Amniotic epithelial cell (primary cell): ENCODE measurements at places on chromosomes 7 and 10.

DNA sequence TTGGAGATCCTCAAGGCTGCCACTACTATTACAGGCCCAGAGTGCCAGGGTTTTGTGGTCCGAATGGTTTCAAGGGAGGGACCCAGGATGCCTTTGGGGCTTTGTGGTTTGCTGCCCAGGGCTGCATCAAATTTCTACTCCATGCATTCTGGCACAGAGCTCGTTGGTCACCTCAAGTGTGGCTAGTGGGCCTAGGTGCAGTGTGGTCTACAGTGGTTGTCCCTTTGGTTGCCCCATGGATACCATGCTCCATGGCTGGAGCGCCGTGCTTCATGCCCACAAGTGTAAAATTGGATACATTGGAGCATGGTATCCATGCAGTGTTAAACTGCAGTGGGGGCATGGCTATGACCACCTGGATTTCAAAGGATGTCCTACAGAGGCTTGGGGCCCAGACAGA, 5.4 kb upstream of the PRF1 start:
- no peak for DNase-seq

DNA sequence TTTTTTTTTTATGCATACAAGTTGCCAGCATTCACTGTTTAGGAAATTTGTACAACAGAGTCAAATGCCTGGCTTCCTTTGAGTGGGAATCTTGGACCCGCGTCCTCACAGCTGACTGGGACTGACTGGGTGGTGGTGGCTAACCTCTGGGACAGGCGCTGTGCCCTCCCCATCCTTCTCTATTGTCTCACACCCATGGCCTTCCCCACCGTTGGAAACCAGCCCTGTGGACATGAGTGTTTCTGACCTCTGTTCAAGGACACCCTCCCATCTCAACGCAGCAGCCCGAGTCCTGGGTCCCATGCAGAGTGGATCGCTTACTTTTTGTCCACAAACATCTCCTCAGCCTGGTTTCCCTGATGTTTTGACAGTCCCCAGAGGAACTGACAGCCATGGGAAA, 125.1 kb upstream of the PPIF start:
- no peak for DNase-seq

DNA sequence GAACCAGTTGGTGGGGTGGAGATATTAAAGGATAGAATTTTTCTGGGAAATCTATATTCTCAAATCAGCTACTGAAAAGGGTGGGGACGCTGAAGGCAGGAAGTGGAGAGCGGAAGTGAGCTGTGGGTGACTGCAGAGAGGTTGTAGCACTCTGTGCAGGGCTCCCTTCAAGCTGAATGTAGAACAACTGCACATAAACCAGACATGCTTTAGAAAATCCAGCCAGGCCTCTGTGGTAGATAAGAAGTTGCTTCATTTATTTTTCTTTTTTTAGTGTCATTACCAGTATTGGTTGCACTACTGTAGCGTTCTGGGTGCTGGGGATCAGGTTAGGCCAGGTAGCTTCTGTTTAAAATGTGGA, 127.8 kb downstream of the CELF2 start:
- DNase-seq: peak; percentile 17

GRCh38 chr7:132899833-132900232, 182.1 kb downstream of the CHCHD3 start:
- DNase-seq: no peak
